ENCODE measurements at places on chromosomes 2 and 18.

- no peak for DNase-seq
Observed at GRCh38 chr2:142131010-142131669, at the start of gene LRP1B. TSS of gene LRP1B (minus strand) at chr2:142131016. CDS start at chr2:142130729, 287 bp downstream.

- peak; percentile 9 for DNase-seq
Observed at GRCh38 chr18:61635901-61636528, 256.8 kb downstream of the RNF152 start.

DNA sequence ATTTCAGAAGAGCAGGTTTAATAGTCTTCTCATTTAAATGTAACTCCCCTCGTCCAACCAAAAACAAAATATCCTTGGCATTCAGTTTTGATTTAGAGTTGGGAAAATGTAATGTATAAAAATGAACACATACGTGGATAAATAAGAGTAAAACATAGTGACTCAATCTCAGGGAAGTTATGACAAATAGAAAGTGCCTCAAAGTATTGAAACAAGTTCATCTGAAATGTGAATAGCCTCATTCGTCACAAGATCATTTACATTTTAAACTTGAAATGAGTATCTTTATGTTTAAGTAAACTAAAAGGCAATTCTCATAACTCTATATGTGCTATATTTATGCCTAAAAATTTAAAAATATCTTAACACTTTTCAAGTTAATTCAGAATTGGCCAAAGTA is 122.2 kb upstream of the SMAD7 start:
- no peak for DNase-seq

- DNase-seq: no peak
Observed at GRCh38 chr18:49834258-49834657, 20.9 kb upstream of the ACAA2 start.

- no peak for DNase-seq
Observed at GRCh38 chr2:99648178-99648844, 158.5 kb upstream of the REV1 start.

GRCh38 chr2:57758686-57759085 is 287.9 kb upstream of the VRK2 start:
- DNase-seq: no peak

DNA sequence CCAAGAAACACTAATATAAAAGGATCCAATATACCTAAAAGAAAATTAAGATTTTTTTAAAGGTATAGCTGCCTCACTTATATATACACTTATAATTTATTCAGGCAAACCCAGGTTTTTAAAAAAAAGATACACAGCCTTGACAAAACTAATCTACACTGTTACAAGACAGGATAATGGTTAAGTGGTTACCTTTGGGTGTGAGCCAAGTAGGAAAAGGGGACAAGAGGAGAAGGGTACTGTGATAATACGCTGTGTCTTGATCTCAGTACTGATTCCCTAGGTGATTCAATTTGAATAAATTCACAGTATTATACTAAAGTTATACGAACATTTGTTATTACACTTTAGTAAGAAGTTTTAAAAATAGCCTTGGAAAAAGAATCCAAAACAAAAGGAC is 30.6 kb downstream of the KLHL41 start:
- no peak for DNase-seq

- DNase-seq: no peak
Observed at GRCh38 chr18:59833785-59834184, 66.0 kb upstream of the PMAIP1 start.

GRCh38 chr2:173008786-173009185 is 66.9 kb upstream of the MAP3K20 start:
- DNase-seq: no peak

DNA sequence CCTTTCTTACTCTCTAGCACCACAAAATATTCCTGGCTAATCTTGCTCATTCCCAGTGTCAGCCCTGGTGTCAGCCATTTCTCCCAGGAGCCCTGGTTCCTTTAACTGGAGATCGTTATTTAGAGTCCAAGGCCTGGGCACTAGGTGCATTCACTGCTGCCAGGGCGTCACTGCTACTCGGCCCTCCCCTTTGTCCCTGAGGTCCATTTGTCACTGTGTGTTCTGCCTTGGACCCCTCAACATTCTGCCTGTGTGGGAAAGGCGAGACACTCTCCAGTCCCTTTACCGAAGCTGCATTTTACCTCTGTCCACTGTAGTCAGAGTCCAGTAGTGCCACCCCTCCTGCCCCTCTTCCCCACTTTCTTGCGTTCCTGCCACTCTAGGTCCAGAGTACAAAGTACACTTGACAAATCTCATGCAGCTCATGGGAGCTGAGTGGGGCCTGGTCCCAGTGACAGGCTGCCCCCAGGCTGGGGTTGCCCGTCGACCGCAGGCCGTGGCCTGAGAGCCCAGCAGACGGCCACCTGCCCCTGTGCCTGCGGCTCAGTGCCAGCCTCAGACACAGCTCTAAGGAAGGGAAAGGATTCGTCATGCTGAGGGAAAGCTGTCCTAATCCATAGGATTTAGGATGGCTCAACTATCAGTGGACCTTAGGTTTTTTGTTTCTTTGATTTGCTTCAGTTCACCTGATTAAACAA is 52.1 kb downstream of the COPS8 start:
- no peak for DNase-seq

GRCh38 chr2:217396165-217396564 is 536.3 kb upstream of the TNP1 start:
- DNase-seq: no peak

DNA sequence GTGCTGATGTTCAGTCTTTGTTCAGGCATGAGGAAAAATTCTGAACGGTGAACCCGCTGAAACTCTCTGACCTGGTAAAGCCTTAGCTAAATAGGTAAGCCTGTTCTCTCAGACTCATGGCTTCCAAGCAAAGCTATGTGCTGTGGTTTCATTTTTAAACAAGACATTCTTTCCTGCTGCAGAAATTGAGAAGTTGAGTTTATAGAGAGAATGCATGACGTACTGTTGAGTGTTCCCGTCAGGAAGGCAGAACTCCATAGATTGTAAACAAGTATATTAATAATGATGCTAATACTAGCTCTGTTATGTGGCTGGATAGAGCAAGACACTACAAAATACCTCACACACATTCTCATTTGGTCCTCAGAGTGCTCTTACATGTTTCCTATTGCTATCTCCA is 424.0 kb upstream of the CRIM1 start:
- no peak for DNase-seq

GRCh38 chr18:22559414-22560274 is 141.9 kb upstream of the CTAGE1 start:
- no peak for DNase-seq

- DNase-seq: no peak
Observed at GRCh38 chr2:63654959-63655358, 66.2 kb downstream of the MDH1 start.

- DNase-seq: no peak
Observed at GRCh38 chr2:52918551-52918950, 849.1 kb upstream of the CHAC2 start.

DNA sequence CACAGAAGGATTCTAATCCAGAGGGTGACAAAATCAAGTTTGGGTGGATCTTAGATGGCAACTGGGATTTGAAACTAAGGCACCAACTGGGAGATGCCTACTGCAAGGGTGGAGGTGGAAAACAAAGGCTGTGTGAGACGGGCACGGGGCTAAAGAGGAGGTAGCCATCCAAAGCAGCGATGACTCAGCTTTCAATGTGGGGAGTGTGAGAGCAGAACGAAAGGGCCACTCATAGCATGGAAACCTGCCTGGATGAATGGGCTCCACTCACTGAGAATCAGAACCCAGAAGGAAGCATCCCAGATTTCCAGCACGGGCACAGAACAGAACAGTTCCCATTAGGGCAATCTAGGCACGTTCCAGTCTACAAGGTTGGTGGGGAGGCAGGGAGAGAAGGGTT is 159.5 kb downstream of the COL4A4 start:
- no peak for DNase-seq

- no peak for DNase-seq
Observed at GRCh38 chr2:100857915-100858314, 38.0 kb downstream of the NPAS2 start.

GRCh38 chr2:68188831-68189230 is 31.1 kb downstream of the PNO1 start:
- no peak for DNase-seq

DNA sequence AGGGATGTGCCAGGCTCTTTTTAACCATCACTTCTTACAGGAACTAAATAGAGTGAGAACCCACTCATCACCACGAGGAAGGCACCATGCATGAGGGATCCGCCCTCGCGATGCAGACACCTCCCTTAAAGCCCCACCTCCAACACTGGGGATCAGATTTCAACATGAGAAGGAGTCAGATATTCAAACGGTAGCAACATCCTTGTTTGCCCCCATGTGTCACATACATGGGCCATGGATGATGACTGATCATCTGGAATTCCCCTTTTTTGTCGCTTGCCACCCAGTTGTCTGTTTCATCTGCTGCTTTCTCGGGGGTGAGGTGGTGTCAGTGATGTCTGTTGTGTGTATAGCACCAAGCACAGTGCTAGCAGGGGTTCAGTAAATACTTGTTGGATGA is 57.9 kb downstream of the NCK2 start:
- peak; percentile 34 for DNase-seq

- DNase-seq: no peak
Observed at GRCh38 chr2:552906-553305, 124.3 kb downstream of the TMEM18 start.

- no peak for DNase-seq
Observed at GRCh38 chr18:12455496-12455895, 47.8 kb downstream of the PRELID3A start.

GRCh38 chr2:175049661-175050060 is 44.5 kb upstream of the CHN1 start:
- DNase-seq: no peak

GRCh38 chr2:29361231-29361630 is 246.0 kb downstream of the CLIP4 start:
- no peak for DNase-seq

DNA sequence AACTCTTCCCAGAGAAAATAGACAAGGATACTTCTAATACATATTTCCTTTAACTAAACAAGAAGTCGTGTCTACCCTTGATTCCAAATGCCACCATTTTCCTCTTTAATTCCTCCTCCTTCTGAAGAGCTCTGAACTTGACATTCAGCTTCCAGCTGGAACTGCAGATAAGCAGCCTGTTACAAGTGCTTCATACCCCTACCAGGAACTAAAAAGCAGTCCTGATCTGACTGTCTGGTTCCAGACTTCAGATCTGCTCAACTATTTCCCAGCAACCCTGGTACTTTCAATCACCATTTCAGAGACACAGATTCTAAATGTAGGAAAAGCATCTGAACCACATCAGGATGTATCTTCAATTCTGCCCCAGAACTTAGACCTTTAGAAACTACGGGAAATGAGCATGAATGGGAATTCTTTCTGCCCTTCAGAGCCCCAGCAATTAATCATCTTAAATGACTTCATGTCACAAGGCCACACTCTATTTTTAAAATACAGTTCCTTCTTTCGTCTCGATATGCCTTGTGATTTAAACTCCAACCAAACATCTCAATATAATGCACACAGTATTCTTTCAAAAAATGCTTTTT is 159.5 kb downstream of the L3MBTL4 start:
- no peak for DNase-seq

GRCh38 chr2:69720404-69720803 is 21.5 kb upstream of the ANXA4 start:
- DNase-seq: no peak

GRCh38 chr2:10635430-10635829 is 54.3 kb downstream of the NOL10 start:
- no peak for DNase-seq

GRCh38 chr2:218811382-218811781 is 20.2 kb downstream of the PRKAG3 start:
- DNase-seq: no peak

DNA sequence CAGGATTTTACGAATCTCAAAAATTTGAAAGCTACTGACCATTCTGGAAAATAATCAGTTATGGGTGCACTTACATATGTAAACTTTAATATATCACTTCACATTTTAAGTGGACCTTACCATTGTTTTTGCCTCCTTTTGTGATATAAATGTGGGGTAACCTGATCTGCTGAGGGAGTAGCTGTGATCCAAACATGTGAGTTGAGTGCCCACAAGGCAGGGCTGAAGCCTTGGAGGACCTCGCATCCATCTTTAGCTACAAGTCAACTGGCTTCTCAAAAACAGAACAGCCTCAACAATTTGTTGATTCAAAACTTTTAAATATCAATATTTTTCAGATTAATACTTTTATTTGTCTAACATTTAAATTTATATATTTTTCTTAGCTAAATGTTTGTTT is 178.2 kb downstream of the PLCL1 start:
- DNase-seq: no peak

- DNase-seq: no peak
Observed at GRCh38 chr2:158031371-158031770, 70.3 kb upstream of the UPP2 start.

DNA sequence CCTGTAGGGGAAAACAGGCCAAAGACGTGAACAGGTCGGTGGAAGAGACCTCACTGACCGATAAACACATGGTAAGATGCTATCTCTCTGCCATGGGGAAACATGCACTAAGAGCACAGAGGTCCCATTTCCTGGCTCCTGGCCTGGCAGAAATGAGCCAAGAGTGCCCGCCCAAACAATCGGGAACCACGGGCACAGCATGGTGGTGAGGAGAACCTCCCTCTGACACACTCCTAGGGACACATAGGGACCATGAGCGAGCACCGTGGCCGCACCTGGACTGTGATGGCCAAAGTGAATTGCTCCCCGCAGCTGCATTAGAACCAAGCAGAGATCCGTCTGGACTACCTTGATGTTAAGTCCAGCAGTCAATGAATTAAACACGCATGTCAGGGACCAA is 11.1 kb downstream of the HS6ST1 start:
- no peak for DNase-seq

GRCh38 chr18:3332376-3332775 is 70.4 kb downstream of the MYL12B start:
- no peak for DNase-seq

GRCh38 chr2:157876786-157877138 is 632 bp upstream of the ACVR1 start:
- DNase-seq: no peak

GRCh38 chr2:21567395-21567794 is 443.6 kb downstream of the TDRD15 start:
- no peak for DNase-seq

DNA sequence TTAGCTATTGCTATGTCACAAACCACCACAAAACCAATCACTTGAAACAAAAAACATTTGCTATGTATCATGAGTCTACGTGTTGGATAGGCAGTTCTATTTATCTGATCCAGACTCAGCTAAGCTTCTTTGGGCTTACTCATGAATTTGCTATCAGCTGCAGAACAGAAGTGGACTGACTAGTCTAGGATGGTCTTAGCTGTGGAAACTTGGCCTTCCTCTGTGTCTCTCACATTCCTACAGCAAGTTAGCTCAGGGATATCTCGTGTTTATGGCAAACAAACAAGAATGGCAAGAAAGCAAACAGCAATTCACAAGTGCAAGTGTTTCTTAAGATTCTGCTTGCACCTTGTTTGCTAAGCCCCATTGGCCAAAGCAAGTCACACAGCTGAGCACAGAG is 288.0 kb upstream of the TNP1 start:
- DNase-seq: no peak

DNA sequence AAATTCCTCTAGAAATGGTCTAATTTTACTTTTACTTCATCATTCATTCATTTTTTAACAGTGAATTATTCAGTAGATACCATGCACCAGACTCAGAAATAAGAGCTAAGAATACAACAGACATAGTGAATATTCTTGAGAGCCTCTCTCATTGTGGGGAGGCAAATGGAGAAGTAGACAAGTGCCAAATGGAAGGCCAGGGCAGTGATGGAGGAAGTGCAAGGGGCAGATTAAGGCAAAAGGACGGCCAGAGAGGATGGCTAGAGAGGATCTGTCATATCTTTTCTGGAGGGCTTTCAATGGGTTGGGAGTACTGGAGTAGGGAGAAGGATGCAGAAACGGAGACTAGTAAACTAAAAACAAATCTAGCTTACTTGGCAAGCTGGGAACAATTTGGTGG is 19.0 kb upstream of the RMDN2 start:
- no peak for DNase-seq

GRCh38 chr2:73203055-73203681 is 794 bp downstream of the NOTO start:
- DNase-seq: no peak
